Motor neuron (in vitro differentiated cells): ENCODE measurements at places on chromosomes 5 and 9.

DNA sequence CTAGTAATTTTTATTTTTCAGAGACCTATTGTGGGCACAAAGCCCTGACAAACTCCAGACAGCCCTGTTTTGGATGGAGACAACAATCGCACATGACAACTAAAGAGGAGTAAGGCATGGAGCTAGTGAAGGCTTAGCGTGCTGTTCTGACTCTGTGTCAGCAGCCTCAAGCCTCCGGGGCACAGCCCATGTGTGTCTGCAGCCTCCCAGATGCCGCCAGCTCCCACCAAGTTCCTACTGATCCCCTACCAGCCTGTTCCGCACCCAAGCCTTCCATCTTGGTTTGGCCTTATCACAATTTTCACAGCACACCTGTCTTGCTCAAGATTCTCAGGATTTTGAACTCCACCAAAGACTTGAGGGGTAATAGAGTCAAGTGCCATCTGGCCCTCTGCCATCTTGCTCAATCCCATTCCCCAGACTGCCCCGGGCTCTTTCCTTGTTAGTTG, 70.3 kb upstream of the SH3PXD2B start:
- ATAC-seq: no peak

- no peak for ATAC-seq
Measured at GRCh38 chr5:147309621-147310020, 74.8 kb downstream of the STK32A start.

GRCh38 chr9:108040783-108041182, 551.2 kb upstream of the KLF4 start:
- ATAC-seq: no peak

- ATAC-seq: no peak
Measured at GRCh38 chr5:77636641-77637169, 1.8 kb downstream of the OTP start.

- ATAC-seq: no peak
Measured at GRCh38 chr9:120212153-120212852, 367.7 kb downstream of the CDK5RAP2 start.

DNA sequence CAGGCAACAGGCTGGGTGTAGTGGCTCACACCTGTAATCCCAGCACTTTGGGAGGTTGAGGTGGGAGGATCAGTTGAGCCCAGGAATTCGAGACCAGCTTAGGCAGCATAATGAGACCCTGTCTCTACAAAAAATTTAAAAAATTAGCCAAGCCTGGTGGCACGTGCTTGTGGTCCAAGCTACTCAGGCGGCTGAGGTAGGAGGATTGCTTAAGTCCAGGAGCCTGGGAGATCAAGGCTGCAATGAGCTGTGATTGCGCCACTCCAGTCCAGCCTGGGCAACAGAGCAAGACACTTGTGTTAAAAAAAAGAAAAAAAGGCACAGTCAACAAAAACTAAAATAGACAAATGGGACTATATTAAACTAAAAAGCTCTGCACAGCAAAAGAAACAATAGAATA, 29.3 kb downstream of the ATP6V0E1 start:
- no peak for ATAC-seq

DNA sequence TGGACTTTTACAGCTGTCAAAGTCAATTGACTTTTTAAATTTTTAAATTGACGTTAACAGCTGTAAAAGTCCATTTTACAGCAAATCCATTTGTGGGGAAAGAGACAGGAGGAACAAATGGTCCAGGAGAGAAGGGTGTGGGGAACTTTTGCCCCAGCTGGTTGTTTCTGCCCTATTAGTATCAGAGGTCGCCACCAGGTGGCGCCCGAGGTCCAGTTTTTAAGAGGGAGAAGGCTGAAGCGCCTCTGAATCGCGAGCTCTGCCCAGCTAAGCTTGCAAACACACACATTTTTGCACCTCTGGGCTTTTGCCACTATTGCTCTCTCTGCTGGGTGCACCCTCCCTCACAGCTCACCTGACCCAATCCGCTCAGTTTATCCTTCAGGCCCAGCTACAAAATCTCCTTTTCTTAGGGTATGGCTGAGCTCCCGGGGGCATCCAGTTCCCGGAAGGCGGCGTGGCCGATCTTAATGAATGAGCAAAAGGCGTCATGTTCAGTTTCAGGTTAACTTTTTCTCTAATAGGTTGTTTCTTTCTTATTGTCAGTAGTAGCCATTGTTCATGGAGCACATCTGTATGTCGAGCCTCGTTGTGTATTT, 6.3 kb upstream of the TTLL11 start:
- peak; percentile 80 for ATAC-seq

DNA sequence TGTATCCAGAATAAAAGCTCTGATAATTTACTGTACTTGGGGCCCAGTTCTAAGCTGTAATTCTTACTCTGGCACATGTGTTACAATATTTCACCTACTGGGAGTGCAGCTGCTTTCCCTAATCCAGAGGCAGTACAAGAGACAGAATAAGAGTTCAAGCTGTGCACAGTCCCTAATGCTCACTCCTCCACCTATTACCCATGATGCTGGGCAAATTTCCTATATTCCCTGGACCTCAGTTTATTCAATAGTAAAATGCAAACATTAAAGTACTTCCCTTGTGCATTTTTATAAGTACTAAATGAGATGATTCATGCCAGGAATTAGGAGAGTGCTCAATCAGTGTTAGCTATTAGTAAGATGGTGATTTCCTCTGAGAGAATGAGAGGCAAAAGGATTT, 28.0 kb upstream of the TAF11L2 start:
- peak; percentile 51 for ATAC-seq

DNA sequence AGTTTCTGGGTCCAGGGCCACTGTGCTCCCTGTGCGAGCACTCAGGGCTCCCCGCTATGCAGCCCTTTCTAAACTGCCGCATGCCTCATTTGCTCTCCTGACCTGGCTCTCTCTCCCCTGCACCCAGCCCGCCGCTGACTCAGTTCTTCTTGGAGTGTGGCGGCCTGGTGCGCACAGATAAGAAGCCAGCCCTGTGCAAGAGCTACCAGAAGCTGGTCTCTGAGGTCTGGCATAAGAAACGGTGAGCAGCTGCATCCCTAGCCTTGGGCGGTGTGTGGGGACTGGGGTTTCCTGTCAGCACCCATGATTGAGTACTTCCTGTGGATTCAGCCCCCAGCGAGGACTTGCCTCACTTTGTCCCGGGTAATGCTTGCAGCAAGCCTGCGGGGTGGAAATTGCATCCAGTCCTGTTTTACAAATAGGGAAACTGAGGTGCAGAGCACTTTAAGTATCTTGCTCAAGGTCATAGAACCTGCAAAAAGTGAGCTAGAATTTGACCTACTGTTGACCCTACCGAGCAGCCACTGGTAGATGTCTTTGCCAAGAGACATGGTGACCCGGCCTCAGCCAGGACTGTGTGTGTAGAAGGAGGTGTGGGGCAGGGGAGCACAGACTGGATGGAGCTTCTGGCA, 27.9 kb downstream of the USP20 start:
- peak; percentile 40 for ATAC-seq

DNA sequence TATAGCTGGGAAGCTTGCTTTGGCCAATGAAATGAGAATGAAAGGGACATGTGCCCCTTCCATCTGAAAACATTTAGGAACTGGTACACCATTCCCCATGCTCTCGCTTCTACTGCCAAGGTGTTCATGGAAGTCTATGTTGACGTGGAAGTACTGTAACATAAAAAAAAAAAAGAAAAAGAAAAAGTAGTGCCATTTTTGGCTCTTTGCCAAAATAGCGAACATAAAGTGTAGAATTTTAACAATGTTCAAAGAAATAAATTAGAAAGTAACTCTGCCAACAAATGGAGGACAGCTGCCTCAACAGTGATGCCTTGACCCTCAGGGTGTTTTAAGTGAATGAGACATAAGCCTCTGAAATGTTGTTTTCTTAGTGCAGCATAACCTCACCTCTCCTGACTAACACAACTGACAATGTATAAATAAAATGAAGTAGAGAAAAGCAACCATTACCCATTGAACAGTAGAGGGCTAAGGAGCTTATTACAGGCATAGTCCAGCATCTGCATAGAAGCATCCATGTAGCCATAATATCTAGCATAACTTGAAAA, 536.6 kb downstream of the DTWD2 start:
- no peak for ATAC-seq

- ATAC-seq: no peak
Measured at GRCh38 chr5:87777877-87778276, 365.1 kb upstream of the CCNH start.

DNA sequence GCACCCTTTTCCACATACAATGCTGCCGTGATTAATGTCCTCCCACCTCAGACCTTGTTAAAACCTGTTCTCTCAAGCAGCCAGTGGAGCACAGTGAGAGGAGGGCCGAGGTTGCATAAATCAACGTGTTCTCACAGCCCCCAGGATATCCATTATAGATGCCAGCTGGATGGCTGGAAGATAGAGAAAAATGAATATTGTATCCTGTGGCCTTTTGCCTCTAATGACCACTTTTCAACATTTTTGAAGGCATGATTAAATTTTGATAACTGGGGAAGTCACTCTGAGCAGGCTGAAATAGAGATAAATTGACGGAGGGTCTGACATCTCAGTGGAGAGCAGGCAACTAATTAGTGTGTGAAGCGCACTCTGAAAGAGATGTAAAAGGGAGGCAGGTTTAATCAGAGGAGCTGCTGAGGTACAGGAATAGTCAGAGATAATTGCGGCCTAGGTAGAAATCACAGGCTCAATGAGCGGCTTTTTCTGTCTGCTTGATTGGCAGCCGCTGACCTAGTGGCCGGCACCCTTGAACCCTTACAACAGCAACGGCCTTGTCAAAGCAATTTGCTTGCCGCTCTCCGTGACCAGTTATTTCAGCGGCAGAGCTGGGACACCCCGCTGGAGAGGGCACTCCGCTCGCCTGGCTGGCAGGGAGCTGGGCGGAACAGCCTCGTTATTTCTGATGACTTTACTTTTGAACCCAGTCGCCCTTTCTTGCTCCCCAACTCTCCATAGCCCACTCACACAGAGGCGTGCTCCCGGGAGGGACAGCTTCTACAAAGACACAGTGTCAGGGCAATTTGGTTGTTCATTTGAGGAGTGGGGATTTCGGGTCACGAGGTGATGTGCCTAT, 560.7 kb downstream of the PSAT1 start:
- ATAC-seq: no peak

- no peak for ATAC-seq
Measured at GRCh38 chr5:135473956-135474670, 22.0 kb upstream of the TIFAB start.

- ATAC-seq: no peak
Measured at GRCh38 chr9:89813482-89813881, 208.7 kb downstream of the GADD45G start.

GRCh38 chr9:129221233-129221632, 43.2 kb upstream of the IER5L start:
- ATAC-seq: no peak

DNA sequence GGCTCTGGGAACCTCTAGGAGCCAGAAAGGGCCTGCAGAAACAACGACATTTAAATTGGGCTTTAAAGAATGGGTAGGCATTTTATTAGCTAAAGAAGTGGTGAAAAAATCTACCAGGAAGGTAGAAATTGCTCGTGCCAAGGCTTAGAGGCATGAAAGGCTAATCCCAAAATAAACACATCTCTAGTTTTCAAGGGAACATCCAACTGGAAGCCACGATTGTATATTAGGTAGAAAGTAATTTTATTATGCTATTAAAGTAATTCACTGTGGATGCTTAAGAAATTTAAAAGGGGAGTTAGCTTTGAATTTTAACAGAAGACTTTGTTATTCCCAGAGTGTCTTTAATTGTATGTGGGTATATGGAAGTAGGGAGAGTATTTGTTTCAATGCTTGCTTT, 17.5 kb upstream of the CNTLN start:
- ATAC-seq: no peak

DNA sequence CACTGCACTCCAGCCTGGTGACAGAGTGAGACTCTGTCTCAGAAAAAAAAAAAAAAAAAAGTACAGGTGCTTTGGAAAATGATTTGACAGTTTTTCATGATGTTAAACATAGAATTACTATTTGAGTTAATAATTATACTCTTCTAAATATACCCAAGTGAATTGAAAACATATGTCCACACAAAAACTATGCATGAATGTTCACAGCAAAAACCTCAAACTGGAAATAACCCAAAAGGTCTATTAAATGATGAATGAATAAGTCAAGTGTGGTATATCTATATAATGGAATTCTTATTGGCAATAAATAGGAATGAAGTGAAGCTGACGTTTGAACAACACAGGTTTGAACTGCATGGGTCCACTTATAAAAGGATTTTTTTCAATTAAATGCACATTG, 207.2 kb upstream of the DAB2 start:
- ATAC-seq: no peak

GRCh38 chr5:69329905-69330489, 2.6 kb downstream of the CCDC125 start:
- ATAC-seq: no peak

DNA sequence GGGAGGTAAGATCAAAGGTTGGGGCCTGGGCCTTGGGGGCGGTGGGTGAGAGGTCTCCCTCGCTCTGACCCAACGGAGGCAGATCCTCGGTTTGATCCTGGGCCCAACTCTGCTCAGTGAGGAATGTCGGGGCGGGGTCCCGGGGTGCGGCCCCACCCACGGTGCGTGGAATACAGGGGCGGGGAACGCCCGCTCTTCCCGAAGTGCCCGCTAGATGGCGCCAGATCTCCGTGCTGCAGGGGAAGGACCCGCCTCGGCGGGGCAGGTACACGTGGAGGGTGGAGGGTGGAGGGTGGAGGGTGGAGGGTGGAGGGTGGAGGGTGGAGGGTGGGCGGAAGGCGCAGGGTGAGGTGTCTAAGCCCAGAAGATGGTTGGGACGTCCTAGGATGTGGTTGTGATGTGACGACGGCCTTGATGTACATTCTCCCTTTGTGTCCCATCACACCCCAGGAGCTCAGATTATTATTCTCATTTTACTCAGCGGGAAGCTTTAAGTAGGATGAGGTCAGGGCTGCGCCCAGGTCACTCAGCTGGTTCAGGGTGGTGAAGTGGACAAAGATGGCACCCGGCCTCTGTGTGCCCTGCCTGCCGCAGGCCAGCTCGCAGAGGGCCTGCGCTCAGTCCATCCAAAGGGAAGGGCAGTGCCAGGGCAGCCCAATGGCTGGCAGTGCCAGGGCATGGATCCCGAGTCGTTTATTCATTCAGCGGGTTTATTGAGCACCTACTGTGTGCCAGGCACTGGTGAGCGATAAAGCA, 9.4 kb upstream of the RPS14 start:
- ATAC-seq: peak; percentile 97

GRCh38 chr5:77168161-77168878, 42.2 kb upstream of the PDE8B start:
- ATAC-seq: peak; percentile 45

DNA sequence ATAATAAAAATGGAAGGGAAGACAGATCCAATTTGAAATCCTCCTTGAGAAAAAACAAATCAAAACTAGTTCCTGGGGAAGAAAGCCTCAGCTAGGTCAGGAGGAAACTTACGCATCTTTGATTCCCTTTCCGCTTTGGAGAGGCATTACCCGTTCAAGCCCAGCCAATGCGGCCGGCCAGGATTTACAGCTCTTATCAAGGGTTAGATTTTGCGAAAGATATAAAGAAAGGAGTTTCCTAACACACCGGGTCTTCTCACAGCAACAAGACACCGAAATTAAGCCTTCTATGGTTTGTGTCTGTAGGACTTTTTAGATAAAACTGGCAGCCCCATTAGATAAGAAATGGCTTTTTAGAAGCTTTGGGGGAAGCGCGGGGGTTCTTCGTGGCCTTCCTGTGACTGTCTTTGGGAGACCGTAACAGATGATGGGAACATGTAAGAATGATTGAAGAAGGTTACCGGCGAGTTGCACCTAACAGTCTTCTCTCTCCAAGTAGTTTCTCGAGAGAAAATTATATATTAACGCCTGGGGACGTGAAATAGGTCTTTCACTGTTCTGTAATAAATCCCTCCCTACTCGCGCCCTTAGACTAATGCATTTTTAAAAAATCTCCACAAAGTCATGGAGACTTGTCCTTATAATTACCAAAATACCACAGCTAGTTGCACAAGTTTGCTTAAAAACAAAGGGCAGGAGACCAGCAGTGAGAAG, 1.3 kb upstream of the ISL1 start:
- no peak for ATAC-seq
